ENCODE measurements at places on chromosomes 1 and 21.

GRCh38 chr1:228347181-228347580 lies 59.5 kb downstream of the TRIM11 start:
- DNase-seq: no peak

GRCh38 chr1:103074224-103074623 lies 34.1 kb downstream of the COL11A1 start:
- DNase-seq: no peak

- no peak for DNase-seq
These were observed 111.4 kb downstream of the PEX14 start for GRCh38 chr1:10586125-10586524.

DNA sequence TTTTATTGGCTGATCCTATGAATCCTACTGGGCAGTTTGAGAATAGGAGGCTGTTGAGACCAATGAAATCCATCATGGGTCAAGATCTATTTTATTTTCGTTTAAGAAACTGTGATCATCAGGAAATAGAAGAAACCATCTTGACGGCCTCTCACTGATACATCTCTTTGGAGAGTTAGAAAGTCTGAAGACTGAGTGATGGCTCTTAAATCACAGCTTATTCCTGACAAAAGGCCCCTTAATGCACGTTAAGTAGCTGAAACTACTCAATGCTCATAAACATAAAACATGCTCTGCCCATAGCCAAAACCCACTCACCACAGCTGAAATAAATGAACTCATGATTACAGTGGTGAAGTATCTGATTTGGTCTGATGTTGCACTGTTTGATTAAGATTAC lies 784.5 kb upstream of the NEGR1 start:
- DNase-seq: no peak

GRCh38 chr1:81812712-81813111 lies 12.0 kb downstream of the ADGRL2 start:
- no peak for DNase-seq

DNA sequence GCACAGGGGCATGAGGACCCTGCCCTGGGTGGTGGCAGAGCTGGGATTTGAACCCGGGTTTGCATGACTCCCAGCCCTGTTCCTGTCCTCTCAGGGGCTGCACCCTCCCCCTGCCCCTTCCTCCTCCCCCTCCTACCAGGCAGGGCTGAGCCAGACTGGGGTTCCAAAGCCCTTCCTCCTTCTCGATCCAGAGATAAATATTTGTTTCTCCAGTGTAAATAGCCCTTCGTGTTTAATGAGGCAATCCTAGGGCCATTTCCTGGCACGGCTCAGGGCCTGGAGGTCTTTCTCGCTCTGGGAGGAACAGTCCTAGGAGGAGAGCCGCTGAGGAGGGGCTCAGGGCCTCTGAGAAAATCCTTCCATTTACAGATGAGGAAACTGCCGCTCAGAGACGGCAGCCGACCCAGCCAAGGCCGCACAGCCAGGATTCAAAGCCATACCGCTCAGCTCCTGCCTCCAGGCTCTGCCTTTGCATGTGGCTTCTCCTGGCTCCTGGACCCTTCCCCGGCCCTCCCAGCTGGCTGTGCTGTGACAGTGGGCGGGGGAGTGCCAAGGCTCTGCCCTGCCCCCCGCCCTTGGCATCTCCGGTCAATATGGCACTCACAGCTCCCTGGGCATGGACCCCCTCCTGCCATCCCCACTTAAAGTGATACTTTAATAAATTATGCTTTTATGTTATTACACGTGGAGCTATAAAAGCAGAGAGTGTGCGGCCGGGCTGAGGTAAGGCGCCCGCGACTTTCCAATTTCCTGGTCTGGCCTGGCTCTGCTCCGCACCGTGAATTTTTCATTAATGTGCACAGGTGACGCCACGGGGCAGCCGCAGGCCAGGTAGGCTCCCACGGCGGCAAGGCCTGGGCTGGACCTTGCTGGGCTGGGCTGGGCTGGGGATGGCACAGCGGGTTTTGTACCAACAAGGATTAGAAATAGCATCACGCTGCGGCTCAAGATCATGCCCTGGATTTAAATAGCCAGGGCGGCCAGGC lies 114.7 kb upstream of the WNT4 start:
- no peak for DNase-seq

DNA sequence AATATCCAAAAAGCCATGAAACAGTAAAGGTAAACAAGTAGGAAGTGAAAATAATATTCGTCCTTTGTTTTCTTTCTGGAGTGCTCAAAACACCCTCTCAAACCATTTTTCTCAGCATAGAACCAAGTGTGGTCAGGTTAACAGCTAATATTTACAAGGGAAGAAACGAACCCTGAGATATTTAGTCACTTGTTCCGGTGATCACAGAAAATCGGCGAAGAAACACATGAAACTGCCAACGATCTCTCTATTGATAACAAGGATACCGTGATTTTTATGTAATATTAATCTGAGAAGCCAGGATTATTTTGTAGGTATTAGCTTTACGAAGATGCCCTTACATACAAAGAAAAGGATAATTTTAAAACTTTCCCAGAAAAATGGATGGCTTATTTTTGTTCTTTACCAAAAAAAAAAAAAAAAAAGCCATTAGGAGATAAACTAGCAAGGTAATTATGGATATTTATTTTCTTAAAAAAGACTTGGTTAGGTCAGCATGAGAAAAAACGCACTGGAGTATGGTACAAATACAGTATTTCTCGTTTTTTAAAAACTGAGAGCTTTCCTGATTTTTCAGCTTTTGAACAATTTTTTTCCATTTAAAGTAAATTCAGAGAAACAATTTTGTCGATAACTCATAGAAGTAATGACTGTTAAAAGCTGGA lies 107.3 kb upstream of the HNRNPU start:
- no peak for DNase-seq

GRCh38 chr1:38029685-38030511 lies 16.7 kb downstream of the POU3F1 start:
- no peak for DNase-seq

DNA sequence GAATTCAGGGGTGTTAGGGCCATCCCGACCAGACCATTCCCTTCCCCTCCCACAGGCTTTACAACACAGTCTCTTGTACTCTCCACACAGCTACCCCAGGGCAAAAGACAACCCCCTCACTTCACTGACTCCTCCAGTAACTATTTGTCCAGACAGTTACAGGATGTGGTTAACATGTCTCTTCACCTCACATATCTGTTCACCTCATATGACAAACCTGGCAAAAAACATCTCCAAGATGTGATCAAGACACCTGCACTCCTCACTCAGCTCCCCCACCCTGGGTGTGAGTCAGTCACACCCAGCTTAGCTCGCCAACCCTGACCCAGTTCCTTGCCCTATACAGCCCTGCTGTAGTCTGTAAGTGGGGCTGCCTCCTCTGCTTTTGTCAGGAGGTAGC lies 490.5 kb upstream of the CHRM3 start:
- DNase-seq: no peak

DNA sequence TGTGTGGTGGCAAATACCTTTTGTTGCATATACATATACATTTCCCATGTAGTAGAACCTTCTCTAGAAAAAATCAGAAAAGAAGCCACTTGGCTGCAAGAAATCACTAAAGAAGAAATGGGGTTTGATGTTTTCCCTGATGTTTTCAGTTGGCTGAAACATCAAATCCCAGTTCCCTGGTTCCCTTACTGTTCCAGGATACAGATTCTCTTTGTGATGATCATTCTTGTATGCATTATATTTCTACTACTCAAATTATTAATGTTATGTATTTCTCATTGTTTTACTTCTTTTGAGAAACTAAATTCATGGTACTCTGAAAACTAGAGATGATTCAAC lies 7.6 kb downstream of the RNU1-2 start:
- no peak for DNase-seq

Data from CD4-positive, alpha-beta memory T cell (primary cell).